Chondrocyte (in vitro differentiated cells): ENCODE measurements at places on chromosomes 6 and 20. TPM values are rescaled to one million over a fixed set of nuclear protein-coding genes. Genes with fewer than 3 reads are reported as not detected.
A peak's percentile ranks its signal among the peaks of the same experiment; 100 is the strongest.

The TFAP2D gene
- total RNA-seq, result not detected in 3 replicates

DNA sequence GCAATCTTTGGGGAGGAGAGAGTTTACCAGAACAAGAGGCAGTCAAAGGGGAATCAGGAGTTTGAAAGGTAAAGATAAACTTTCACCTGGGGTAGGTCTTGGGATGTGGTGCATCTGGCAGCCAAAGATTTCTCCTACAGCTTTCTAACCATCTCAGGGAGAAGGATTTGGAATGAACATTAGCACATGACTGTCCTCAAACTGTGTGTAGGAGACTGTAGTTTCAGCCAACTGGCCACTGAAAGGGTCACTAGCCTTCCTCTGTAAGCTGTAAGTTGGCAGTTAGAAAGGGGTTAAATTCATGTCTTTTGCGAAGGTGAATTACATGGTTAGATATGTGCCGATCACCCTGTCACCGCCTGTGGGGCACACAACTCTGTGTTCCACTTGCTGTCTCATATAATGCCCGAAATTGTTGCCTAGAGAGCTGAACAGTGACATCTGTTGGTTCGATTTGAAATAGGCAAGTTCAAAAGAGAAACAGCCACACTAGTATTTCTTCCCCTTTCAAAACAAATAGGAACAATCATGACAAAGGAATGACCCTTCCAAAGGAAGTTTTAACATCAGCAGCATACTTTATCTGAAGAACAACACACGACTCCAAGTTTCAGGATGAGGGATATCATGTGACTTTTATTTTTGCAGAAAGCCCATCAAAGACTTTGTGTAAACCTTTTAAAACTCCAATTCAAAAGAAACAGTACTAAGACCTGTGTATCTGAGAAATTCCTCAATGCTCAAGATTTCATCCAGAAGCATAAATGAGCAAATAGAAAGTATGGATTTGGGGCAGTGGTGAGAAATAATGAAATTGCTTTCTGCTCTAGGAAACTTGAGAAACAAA, 1.1 kb upstream of the OPN5 start:
- DNase-seq, result no peak
- H3K27ac ChIP-seq, result no peak overlapping the region
- H3K4me3 ChIP-seq, result peak overlapping the region; percentile 40
- H3K27me3 ChIP-seq, result peaks cover 15% of the 10 kb centered on the region
- H3K36me3 ChIP-seq, result no peaks in the 10 kb centered on the region

DNA sequence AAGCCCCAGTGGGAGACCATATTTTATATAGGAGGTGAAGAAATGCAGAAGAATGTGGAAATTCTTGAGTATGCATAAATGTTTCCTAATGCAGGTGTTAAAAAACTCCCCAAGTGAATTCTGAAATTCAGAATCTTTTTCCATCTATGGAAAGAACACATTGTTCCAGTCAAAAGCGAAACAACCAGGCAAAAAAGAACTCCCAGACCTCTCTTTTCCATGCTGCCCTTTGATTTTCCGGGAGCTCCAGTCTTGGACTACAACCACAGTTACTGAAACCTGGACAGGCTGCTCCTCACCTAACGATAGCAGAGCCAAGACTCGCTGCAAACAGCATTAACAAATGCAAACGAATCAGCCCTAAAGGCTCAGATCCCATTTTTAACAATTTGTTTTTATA, 108.7 kb upstream of the CNKSR3 start:
- no peaks in the 10 kb centered on the region for H3K27me3 ChIP-seq
- peaks cover 14% of the 10 kb centered on the region for H3K4me1 ChIP-seq
- no peaks in the 10 kb centered on the region for H3K36me3 ChIP-seq
- no peak overlapping the region for H3K4me3 ChIP-seq
- H3K27ac ChIP-seq, result no peak overlapping the region

The SLC2A4RG gene
- total RNA-seq, result 90.7 to 105 TPM (median 101 TPM) in 3 replicates

GRCh38 chr6:139587469-139587868, 213.0 kb upstream of the CITED2 start:
- no peaks in the 10 kb centered on the region for H3K36me3 ChIP-seq
- peaks cover 70% of the 10 kb centered on the region for H3K4me1 ChIP-seq
- peak overlapping the region; percentile 92 for H3K27ac ChIP-seq
- no peaks in the 10 kb centered on the region for H3K27me3 ChIP-seq
- no peak for DNase-seq

- H3K27ac ChIP-seq, result peak overlapping the region; percentile 17
- no peaks in the 10 kb centered on the region for H3K27me3 ChIP-seq
- peaks cover 11% of the 10 kb centered on the region for H3K36me3 ChIP-seq
- H3K4me1 ChIP-seq, result peaks cover 8% of the 10 kb centered on the region
- no peak for DNase-seq
These were observed 22.2 kb downstream of the RBCK1 start for GRCh38 chr20:430091-430999.

DNA sequence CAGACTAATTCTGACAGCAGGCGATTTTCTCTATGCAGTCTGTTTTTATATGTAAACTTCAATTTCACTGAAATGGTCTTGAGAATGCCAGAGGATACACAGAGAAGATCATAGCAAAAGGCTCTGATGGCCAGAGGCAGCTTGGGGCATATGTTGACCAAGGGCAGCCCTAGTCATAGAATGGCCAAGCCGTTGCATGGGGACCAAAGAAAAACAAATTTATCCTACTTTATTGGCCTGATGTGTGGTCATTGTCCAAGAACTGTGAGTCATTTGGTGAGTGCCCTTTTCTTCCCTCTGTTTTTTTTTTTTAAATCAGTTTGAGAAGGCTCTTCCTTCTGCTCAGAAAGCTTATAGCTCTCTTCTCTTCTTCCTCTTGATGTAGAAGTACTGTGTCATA, 5.8 kb downstream of the HDGFL1 start:
- no peak overlapping the region for H3K4me3 ChIP-seq
- H3K36me3 ChIP-seq, result no peaks in the 10 kb centered on the region
- peaks cover 12% of the 10 kb centered on the region for H3K4me1 ChIP-seq
- DNase-seq, result no peak

DNA sequence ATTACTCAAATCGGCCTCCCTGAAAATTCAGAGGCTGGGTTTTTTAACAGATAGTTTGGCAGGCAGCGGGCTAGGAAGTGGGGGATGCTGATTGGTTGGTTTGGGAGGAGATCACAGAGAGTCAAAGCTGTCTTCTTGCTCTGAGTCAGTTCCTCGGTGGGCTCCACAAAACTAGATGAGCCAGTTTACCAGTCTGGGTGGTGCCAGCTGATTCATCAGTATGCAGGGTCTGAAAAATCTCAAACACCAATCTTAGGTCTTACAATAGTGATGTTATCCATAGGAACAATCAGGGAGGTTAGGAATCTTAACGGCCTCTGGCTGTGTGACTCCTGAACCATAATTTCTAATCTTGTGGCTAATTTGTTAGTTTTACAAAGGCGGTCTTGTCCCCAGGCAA, 190.7 kb downstream of the C6orf118 start:
- peaks cover 1% of the 10 kb centered on the region for H3K36me3 ChIP-seq
- H3K27ac ChIP-seq, result no peak overlapping the region
- no peaks in the 10 kb centered on the region for H3K4me1 ChIP-seq
- DNase-seq, result no peak
- no peaks in the 10 kb centered on the region for H3K27me3 ChIP-seq
